Activated CD4-positive, alpha-beta T cell treated with anti-CD3 and anti-CD28 coated beads, Interleukin-2, amount 50 U/mL, for 1 hour (primary cell): ENCODE measurements at places on chromosomes 1 and 21.

DNA sequence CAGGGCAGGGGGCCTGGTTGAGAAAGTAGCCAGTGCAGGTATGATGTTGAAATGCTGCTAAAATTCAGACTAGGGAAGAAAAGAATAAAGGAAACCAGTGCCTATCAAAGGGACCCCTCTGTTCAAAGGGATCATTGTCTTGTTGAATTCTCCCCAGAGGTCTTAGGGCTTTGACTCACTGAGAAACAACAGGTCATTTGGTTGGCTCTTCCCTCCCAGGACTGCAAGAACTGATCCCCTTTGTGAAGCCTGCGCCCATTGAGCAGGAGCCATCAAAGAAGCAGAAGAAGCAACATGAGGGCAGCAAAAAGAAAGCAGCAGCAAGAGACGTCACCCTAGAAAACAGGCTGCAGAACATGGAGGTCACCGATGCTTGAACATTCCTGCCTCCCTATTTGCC, 11.8 kb upstream of the CELSR2 start:
- no peak for DNase-seq

- no peak for DNase-seq
Observed at GRCh38 chr1:70311369-70311768, 43.2 kb downstream of the ANKRD13C start.

DNA sequence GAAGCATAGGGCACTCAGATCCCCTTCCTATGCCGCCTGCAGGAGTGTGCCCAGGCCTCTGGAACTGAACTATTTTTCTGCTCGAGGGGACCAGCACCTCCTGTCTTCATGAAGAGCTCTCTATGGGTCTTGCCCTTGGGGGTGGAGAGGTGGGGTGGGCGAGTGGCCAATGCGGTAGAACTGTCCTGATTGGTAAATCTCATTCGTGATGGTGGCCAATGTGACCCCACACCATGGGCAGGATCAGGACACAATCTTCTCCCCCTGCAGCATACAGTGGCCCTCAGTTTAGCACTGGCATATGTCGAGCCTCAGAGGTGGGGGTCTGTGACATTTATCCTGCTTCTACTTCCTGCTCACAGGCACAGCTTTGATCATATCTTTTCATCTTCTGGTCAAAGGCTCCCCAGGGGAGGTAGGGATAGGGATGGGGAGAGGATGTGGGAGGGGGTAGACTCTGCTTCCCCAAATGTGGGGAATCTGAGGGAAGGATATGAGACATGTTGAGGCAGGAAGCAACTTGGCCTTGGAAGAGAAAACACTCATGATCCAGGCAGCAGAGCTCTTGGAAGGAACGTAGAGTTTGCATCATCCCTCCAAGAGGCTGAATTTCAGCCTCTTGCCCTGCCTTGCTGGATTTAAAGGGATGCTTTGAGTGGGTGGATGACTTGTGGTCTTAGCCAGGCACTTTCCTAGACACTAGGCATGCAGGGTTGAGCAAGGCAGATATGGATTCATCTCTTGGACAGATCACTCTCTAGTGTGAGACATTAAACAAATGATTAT, 81.8 kb downstream of the LAMC2 start:
- no peak for DNase-seq

DNA sequence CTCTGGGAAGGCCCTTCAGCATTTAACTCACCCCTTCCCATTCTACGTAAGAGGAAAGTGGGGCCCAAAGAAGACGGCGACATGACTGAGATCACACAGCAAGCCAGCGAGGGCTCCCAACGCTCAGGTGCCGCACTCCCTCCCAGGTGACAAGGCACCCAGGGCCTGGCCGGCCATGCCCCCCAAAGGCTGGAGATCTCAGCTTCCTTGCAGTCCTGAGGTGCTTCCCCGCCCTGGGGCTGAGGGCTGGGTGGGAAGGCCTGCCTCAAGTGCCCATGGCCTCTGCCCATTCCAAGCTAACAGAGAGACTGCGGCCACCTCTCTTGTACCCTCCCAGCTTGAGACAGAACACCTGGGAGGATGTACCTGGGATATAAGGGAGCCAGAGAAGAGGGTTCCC, 1.0 kb upstream of the CRYBG2 start:
- DNase-seq: no peak

DNA sequence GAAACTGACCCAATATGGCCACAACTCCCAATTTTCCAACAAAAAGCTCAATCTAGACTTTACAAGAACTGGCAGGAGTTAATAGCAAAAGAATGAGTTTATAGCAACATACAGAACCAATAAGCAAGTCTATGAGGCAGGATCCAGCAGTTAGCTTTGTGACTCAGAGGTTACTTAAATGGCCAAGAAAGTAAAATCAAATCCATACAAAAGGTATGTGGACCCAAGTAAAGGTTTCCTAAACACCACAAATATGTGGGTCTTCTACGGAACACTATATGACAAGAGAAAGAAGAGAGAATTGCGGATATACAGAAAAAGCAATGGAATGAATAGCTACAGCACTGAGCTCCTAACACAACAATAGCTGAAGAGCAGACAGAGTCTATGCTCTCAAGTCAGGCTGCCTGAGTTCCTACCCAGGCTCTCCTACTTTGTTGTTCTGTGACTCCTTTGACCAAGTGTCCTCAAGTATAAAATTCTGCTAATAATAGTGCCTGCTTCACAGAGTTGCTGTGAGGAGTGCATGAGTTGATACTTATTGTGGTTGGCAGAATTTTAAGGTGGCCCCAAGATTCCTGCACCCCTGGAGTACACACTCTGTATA, 204.3 kb downstream of the SMYD3 start:
- DNase-seq: no peak

GRCh38 chr1:212089560-212090163, 54.1 kb downstream of the DTL start:
- DNase-seq: no peak

DNA sequence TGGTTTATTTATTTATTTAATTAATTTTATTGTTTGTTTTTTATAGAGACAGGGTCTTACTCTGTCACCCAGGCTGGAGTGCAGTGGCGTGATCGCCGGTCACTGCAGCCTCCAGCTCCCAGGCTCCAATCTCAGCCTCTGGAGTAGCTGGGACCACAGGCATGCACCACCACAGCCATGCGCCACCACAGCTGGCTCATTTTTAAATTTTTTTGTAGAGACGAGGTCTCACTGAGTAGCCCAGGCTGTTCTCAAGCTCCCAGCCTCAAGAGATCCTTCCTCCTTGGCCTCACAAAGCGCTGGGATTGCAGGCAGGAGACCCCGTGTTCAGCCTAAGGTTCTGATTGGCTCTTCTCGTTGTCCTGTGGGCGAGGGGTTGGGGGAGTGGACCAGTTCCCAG, 22.1 kb downstream of the UMODL1 start:
- DNase-seq: no peak

DNA sequence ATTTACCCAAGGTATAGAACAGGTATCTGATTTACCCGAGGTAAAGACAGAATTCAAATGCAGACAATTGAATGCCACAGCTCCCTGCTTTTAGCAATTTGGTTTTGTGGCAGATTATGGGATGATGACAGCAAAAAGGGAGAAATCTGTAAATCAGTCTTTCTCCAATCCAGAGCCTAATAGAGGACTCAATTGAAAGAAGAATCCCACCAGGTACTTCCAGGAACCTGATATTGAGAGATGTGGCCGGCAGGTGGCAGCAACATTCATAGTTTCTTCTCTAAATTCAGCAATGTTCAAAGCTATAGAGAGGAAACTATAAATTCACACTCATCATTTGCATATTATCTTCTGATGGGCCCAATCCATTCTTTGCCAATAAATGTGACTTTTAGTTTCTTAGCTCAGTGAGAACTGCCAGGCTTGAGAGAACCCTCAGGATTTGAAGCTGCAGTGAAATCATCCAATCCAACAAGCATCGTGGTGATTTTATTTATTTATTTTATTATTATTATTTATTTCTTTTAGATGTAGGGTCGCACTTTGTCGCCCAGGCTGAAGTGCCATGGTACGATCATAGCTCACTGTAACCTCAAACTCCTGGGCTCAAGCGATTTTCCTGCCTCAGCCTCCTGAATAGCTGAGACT, 9.8 kb upstream of the PHACTR4 start:
- peak; percentile 74 for DNase-seq

GRCh38 chr21:36859744-36860501, 106.5 kb downstream of the HLCS start:
- DNase-seq: no peak

GRCh38 chr1:187143783-187144182, 315.0 kb downstream of the PLA2G4A start:
- no peak for DNase-seq

DNA sequence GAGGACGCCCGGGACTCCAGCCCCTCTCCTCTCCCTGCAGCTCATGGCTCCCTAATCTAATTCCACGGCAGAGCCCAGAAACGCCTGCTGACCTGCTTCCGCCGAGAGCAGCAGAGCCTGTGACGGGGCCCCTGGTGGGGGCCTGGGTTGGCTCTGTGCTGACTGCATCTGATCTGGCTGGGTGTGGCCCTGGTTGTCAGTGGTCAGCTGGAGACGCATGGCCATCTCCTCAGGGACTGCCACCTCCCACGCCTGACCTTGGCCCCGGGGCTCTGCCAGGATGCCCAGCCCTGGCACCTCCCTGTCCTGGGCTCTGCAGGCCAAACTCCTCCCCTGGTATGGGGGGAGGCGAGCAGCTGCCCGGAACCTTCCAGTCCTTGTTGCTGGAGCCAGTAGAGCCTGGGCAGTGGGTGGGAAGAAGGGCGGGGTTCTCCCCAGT, 1.1 kb upstream of the PLCH2 start:
- DNase-seq: no peak

DNA sequence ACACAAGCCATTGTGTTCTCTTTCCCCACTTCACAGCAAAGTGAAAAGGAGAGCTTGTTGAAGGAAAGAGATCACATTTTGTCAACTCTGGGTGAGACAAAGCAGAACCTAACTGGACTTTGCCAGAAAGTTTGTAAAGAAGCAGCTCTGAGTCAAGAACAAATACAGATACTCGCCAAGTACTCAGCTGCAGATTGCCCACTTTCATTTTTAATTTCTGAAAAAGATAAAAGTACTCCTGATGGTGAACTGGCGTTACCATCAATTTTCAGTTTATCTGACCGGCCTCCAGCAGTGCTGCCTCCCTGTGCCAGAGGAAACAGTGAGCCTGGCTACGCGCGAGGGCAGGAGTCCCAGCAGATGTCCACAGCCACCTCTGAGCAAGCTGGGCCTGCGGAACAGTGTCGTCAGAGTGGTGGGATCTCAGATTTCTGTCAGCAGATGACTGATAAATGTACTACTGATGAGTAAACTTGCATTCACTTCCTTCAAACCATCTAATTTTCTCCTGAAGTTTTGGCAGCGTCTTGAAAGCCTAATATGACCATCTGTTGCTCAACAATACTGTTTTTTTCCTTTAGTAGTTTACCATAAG, 43.7 kb downstream of the BACH1 start:
- DNase-seq: no peak

GRCh38 chr1:34444516-34444915, 267.8 kb downstream of the C1orf94 start:
- DNase-seq: no peak

DNA sequence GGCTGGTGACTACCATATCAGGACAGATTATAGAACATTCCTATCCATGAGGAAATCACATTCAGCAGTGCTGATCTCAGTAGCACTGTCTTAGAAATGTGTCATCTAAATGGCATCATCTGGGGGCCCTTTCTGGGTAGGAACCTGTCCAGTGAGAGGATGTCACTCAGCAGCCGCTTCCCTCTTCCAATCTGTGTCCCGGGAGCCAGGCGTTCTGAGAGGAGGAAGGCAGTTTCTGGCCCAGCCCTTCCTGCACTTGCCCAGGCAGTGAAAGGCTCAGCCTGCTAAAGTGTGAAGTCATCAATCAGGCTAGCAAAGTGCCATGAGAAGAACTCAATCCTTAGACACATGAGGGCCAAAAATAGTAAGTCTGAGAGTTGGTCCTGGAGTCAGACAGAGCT, 25.6 kb downstream of the RAB4A start:
- DNase-seq: no peak

DNA sequence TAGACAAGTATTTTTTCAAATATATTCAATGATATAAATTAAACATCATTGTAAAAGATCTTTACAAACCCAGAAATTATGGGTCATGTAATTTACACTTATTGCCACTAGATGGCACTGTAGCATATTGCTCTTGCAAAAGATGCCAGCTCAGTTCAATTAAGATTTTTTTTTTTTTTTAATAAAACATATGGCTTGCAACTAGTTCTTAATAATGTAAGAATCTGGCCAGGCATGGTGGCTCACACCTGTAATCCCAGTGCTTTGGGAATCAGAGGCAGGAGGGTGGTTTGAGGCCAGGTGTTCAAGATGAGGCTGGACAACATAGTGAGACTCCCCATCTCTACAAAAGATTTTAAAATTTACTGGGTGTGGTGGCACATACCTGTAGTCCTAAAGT, 49.4 kb upstream of the DESI2 start:
- no peak for DNase-seq

GRCh38 chr1:153597206-153597605, 15.7 kb downstream of the S100A16 start:
- no peak for DNase-seq

- DNase-seq: no peak
Observed at GRCh38 chr21:14284481-14284880, 68.5 kb downstream of the RBM11 start.

GRCh38 chr1:39955547-39956539, 898 bp downstream of the MFSD2A start:
- peak; percentile 13 for DNase-seq

GRCh38 chr1:1239227-1239613, 7.2 kb downstream of the B3GALT6 start:
- DNase-seq: no peak

DNA sequence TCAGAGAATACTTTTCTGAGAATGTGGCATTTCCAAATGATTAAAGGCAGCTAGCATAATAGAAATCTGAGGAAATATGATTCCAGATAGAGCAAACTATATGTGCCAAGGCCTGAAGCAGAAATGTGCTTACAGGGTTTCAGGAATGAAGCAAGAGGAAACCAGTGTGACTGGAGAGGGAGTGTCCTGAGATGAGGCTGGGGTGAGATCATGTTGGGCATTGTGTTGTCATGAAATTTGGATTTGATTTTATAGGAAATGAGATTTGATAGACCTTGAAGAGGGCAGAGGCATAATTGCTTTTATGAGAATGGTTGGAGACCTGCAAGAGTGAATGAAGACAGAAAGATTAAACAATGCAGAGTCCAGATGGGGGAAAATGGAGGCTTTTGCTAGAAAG, 338.1 kb upstream of the SNX7 start:
- no peak for DNase-seq

DNA sequence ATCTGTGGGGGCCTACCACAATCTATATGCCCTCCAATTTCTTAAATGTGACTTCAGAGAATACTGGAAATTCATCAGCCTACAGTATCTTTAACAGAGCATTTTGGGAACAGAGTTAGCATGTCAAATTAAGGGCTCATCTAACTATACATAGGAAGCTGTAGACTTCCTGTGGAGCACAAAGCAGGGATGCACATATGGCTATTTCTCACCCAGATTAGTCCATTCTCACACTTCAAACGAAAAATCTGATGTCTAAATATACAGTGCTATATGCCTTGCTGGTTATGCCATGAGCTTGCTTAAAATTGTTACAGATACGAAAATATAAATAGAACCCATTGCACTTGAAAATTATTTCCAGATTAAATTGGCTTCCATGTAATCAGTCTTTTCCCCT, 1922.8 kb downstream of the MRPL39 start:
- DNase-seq: no peak

GRCh38 chr1:38546636-38547035, 312.9 kb downstream of the RRAGC start:
- no peak for DNase-seq

- no peak for DNase-seq
Observed at GRCh38 chr1:14017531-14017961, 317.6 kb downstream of the PRDM2 start.
